ENCODE measurements at places on chromosomes 5 and 9. TPM values are rescaled to one million over a fixed set of nuclear protein-coding genes. Genes with fewer than 3 reads are reported as not detected.

The TMEM174 gene
- total RNA-seq: not detected

The MROH2B gene
- not detected for total RNA-seq

The SPAAR gene
- 17.7 TPM for total RNA-seq

The FOXD4L5 gene
- total RNA-seq: not detected

The MRNIP gene
- 15.3 TPM for total RNA-seq

The IL7R gene
- total RNA-seq: 2.1 TPM

The ANAPC2 gene
- total RNA-seq: 31.2 TPM

The SPINK4 gene
- not detected for total RNA-seq

The GDF9 gene
- total RNA-seq: 0.14 TPM

Data from thoracic aorta endothelial cell (primary cell).